NB4 (cell line): ENCODE measurements at places on chromosomes 16 and 17.
A peak's percentile ranks its signal among the peaks of the same experiment; 100 is the strongest.

DNA sequence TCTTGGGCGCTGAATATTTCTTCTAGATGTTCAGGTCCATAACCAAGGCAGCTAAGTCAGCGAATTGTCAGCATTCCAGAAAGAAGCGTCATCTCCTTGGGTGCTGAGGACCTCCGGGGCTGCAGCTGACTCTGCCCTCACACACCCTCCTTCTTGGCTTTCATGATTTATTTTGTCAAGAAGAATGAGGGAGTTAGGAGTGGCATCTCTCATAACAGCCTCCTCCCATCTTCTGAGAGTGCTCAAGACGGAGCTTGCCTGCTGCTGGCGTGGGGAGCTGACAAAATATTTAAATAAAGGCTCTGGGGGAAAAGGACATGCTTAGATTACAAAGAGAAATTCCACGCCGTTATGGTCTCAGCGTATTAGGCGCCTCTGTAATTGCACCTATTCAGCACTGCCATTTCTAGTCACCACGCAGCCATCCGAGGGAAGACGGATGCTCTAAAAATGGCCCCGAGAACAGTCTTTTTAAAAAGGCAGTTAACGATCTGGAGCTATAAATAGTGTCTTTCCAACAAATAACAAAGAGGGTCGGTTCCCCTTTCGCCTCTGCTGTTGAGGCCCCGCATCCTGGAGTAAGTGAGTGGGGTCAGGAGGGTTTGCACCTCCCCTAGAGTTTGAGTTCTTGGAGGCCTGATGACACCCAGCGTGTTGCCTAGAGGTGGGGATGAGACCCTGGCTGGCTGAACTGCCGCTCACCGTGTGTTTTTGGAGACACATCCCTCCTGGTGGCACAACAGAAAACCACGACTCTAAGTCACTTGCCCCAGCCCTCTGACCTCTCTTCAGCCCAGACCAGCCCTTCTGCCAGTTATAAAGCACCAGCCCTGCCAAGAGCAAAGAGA lies 187.0 kb downstream of the CCDC182 start:
- peak; percentile 81 for DNase-seq

DNA sequence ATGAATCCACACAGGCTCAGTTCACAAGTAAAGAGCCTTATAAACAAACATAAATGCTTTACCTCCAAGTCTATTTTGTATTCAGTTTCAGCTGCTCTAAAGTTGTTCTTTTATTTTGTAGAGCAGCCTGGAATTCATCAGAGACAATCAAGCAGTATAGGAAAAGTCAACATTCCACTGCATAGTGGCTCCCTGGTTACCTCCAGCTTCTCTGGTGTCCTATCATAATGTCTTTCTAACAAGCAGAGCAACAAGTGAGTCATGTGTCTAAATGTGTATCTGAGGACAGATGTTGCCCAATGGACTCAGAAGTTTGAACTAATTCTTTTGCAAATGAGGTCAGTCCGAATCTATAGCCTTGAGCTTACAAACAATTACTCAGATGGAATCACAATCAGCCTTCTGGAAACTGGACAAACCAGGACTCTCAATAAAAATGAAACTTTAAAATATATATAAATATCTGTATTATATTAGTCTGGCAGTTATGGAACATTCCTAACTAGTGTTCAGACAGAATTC lies 292.0 kb upstream of the TOM1L1 start:
- no peak for DNase-seq

DNA sequence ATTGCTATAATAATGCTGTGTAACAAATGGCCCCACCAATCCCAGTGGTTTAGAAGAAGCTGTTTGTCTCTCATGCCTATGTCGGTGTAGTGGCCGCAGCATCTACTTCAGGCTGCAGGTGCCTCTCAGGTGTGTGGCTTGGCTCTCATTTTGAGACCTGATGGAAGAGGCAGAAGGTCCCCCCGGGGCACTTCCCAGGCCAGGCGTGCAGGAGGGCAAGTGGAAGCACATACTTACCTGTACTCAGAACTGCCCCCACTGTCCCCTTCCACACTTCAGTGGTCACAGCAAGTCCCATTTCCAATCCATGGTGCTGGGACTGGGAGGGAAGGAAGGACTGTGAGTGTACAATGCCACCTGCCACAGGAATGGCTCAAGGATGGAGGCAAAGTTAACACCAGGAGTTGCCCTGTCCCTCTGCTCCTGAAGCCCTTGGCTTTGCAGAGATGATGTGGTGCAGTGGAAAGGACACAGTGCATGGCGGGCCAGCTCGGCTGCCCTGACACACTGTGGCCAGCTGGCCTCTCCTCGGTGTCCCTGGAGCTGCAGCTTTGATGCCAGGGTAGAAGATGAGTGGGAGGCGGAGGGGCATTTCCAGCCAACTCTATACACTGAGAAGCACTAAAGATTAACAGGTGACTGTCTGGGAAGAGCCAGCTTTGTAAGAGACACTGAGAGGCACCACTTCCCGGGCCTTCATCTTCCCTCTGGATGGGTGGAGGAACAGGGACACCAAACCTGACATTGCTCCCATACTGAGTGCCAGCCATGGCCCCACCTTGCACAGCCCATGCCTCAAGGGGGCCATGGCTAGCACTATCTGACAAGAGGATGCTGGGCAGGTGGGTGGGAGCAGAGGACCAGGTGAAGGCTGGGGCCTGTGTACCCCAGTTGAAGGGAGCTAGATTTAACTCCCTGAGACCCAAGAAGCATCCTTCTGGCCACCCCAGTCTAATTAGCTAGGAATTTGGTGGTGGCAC lies 105.9 kb downstream of the METRNL start:
- no peak for DNase-seq

- no peak for DNase-seq
Observed at GRCh38 chr17:70037498-70037897, 37.5 kb upstream of the KCNJ16 start.

GRCh38 chr17:7582396-7583252 lies 1.0 kb upstream of the MPDU1 start:
- DNase-seq: no peak

DNA sequence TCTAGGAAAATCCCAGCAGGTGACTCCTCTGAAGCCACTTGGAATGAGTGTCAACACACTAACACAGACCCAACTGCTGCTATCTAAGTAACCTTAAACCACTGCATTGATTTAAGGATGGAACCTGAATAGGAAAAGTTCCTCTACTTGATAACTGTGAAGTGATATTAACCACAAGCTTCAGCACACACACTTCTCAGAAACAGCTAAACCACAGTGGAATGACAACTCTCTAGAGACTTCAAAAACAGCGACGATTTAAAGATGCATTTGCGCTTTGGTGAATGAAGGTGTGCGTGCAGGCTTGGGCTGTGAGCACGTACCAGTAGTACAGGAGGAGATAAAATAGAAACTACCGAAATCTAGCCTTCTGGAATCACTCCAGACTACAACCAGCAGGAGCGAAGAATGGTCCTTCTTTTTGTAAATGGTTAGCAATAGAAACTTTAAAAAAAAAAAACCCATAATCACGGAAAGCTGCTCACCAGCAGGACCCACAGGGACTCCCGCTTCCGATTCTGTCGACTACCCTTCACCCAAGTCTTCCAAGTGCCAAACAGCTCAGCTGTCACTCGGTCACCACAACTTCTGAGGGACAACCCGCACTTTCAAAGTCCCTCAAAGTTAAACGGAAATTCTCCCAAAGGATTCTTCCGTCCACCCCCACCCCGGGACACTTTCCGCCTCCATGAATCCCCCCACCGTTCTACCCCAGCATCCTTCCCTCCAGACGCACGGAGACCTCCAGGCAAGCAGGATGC lies 137.7 kb upstream of the CORO6 start:
- peak; percentile 78 for DNase-seq

- DNase-seq: peak; percentile 50
Observed at GRCh38 chr16:5633845-5634440, 536.3 kb upstream of the EEF2KMT start.

DNA sequence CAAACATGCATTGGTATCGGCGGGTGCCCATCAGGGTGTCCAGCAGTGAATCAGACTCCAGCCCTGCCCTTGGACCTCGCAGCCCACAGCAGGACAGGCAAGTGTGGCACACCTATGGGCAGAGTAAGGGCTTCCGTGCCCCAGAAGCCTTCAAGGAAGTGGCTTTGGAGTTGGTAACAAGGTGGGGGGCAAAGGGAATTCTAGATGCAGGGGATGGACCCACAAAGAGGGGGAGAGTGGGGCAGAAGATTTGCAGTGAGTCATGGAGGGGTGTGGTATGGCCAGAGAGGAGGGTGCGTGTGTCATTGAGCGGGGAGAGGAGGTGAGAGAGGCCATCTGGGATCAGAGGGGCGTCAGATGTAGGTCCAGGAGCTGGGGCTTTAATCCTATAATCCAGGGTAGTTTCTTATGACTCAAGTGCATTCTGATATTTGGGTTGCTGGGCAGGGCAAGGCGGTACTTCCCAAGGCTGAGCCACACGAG lies 8.5 kb upstream of the SPNS2 start:
- no peak for DNase-seq

DNA sequence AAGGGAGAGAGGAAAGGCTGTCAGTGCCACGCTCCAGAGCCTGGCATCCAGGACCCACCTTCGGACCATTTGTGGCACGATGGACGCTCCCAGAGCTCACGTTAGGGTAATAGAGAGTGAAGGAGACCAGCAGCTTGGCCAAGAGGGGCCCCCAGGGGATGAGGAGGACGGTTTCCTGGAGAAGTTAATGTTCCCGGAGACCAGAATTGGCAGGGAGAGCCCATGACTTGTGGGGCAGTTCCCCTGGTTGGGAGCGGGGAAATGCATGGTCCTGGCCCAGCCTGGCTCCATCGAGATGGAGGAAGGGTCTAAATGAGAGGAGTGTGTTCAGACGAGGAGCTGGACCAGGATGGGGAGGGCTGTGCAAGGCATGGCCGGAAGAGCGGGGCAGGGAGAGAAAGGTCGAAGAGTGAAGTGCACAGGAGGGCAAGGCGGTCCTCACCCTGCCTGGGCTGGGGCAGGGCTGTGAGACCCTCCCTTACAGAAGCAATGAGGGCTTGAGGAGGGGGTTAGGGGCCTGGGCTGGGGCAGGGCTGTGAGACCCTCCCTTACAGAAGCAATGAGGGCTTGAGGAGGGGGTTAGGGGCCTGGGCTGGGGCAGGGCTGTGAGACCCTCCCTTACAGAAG lies 2.9 kb upstream of the HIC1 start:
- DNase-seq: no peak

- DNase-seq: peak; percentile 30
Observed at GRCh38 chr17:3049705-3050295, 13.6 kb downstream of the OR1D5 start.

- DNase-seq: no peak
Observed at GRCh38 chr17:35023538-35023937, 40.0 kb downstream of the RFFL start.

DNA sequence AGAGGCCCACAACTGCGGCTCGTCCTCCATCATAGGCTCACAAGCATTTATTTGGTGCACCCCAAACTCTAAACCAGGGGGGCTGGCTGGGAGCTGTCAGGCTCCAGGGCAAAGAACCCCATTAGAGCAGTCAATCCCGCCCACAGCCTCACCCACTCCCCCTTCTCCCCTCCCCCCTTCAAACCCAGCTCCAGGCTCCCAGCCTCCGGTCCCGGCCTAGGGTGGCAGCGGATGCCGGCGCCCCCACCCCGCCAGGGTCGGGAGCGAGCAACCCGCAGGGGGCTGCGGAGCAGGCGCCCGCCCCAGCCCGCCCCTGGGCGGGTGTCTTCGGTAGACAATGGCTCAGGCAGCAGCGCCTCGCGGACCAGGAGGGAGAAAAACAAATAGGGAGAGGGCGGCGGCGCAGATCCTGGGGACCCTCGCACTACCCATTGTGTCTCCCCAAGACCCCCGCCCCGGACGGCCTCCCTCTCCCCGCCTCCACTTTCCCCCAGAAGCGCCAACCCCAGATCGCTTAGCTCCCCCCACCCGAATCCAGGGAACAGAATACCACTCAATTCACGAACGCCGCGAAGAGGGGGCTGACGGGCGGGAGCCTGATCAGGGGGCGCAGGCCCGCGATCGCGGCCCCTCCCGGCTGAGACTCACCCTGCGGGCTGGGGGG lies 572 bp downstream of the FAM171A2 start:
- DNase-seq: peak; percentile 37
